ENCODE measurements at places on chromosomes 6 and 20.

GRCh38 chr6:32609731-32610640, 20.3 kb upstream of the HLA-DRB1 start:
- no peak for DNase-seq

DNA sequence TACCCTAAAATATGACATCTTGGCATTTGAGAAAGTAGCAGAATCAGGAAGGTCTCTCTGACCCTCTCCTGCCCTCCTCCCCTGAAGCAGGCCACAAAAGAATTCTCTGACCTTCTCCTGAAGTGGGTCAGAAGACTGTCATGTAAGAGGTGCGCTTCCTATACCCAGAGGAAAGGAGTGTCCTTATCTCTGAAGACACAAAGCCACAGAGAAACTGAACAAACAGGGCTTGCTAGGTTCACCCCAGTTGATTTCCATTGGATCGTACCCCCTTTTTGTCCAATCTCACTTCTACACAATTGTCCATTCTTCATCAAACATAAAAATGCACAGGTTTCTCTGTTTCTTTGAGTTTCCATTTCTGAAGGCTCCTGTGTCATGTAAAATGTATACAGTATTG, 272.0 kb upstream of the SOX4 start:
- no peak for DNase-seq

- no peak for DNase-seq
Measured at GRCh38 chr6:145245119-145245518, 490.2 kb downstream of the EPM2A start.

- no peak for DNase-seq
Measured at GRCh38 chr6:48318670-48319069, 207.7 kb upstream of the PTCHD4 start.

- DNase-seq, result no peak
Measured at GRCh38 chr6:18076231-18076630, 46.2 kb downstream of the NHLRC1 start.

GRCh38 chr20:64142590-64142989, 21.7 kb upstream of the MYT1 start:
- DNase-seq, result no peak

DNA sequence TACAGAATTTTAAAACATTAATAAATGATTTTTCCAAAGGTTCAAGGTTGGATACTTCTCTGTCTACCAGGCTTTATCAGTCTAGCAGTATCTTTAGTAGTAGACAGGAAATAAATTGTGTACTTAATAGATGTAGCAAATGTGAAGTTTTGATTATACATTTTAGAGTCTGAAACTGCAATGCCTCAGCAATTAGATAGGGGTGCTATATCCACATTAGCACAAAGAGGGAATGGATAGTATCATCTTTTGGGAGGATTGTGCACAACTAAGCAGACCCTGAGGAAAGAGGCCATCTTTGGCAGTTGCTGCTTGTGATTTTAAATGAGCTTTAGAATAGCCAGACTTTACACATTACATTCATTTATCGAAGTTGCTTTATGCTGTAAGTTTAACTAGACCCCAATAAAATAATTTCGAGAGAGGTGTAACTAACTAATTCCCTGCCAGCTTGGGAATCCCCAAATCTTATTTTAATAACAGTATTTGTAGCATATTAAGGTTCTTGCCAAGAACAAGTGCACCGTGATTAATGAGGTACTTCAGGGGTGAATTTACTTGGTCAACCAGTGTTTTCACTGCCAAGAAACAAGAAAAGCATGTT, 2.8 kb downstream of the KCNQ5 start:
- no peak for DNase-seq

DNA sequence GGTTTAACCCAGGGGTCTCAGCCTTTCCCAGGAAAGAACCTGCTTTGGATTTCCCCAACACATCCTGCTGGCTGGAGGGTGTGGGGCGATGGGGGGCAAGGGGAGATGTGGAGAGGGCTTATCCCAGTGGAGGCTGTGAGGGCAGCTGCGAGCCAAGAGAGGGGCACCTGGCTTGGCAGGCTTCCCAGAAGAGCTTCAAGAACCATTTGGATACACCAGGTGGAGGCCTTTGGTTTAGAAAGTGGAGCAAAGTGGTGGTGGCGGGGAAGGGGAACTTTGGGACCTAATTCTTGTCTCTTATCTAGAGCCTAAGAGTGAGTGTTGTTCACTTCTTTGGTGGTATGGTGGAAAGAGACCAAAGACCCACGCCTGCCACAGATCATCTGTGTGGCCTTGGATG, 12.4 kb downstream of the CD40 start:
- DNase-seq, result no peak

GRCh38 chr6:167892835-167893815, 66.4 kb downstream of the AFDN start:
- no peak for DNase-seq

DNA sequence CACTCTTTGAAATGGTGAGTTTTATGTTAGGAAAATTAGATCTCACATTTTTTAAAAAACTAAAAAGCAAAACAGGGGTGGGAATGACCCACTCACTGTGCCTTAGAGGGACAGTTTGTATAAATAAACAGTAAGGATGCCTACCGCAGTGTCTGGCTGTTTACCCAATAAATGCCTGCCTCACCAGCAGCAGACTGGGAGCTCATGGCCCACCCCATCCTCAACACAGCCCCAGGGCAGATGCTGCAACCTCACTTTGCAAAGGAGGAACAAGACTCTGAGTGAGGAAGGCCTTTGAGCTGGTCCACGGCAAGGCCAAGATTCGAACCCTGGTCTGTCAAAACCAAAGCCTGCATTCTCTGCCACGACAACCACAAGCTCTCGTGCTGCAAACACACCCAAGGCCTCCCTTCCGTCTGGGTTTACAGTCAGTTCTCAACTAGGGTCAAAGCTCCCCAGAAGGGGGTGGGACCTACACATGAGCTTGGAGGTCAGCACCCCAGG, 77.8 kb downstream of the BMP7 start:
- DNase-seq, result no peak

DNA sequence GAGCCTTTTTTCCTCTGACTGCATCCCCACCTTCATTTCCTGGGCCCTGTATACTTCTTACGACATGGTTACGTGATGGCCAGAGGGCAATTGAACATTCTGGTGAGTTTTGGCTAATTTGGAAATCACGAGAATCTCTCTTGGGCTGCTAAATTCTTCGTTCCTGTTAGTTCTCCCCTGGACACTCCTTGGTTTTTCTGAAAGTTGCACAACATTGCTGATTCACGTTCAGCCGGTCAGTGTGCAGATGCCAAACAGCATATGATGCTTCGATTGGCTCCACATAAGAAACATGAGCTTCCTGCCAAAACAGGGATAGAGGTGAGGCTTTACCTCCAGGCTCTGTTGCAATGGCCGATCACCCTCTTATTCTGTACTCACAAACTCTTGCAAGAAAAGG, 119.4 kb upstream of the LY86 start:
- no peak for DNase-seq

DNA sequence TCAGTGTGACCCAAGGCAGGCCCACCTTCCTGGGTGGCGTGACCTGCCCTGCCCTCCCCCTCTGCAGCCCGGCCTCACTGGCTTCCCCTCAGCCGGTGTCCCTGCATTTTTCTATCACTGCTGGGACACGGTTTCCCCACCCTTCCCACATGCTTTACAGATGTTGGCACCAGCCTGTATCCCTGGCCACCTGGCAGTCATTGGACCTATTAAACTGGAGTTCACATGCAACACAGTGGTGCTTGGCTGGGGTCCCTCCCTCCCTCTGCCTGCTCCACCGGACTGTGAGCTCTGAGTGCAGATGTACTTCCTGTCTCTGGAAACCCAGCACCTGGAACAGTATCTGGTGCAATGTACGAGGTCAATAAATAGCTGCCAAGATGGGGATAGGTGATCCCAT, 25.5 kb upstream of the STX16 start:
- no peak for DNase-seq

DNA sequence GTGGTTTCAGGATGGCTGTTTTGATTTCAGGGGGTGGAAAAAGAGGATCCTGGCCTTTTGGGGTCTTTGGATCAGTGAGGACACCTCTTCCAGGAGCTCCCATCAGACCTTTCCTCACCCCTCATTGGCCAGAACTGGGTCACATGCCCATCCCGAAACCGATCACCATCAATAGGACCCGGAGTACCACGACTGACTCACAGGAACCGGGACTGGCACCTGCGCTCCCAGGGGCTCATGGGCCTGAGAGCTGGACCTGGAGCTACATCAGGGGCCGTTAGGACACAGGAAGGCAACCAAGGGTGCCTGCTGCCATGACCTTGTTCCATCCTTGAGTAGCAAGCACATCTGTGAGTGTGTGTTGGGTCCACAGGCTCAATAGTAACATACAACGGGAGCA, 180.4 kb downstream of the BMP7 start:
- no peak for DNase-seq

DNA sequence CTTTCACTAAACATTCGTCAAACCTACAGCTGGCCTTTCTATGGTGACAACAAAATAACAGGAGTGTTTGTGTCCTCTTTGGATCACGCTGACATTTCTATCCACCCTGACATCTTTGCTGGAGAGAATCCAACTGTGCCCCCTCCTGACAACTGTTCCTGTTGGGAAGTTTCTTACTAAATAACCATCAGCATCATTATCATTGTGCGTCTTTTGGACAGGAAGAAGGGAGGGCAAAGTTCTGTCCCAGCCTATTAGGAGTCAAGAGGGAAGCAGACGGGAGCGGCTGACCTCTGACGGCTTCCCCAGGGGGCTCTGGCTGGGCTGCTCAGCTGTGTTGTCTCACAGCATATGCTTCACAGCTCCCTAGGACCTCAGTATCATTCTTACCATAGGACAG, 195.9 kb upstream of the SULF2 start:
- no peak for DNase-seq

GRCh38 chr20:17505636-17506517, 25.3 kb downstream of the BFSP1 start:
- DNase-seq, result no peak

- no peak for DNase-seq
Measured at GRCh38 chr6:144479991-144480390, 194.9 kb downstream of the UTRN start.

- no peak for DNase-seq
Measured at GRCh38 chr6:106724848-106725247, 95.5 kb downstream of the QRSL1 start.

- no peak for DNase-seq
Measured at GRCh38 chr6:168427184-168427583, 13.8 kb upstream of the SMOC2 start.

DNA sequence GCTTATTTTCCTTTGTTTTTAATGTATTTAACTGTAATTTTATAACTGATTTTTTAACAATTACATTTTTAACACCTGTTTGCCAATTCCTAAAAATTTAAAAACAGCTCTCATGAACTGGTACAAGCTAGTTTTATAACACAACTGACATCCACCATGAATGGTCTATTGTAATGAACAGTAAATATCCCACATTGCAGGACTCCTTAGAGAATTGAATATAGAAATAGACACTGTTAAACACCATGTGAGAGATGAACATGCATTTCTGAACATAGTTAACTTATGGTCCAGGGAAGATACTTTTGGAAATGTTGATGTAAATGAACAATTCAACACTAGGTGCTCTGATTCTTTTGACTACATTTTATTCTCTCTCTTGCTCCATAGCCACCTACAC, 195.1 kb upstream of the GMDS start:
- no peak for DNase-seq

DNA sequence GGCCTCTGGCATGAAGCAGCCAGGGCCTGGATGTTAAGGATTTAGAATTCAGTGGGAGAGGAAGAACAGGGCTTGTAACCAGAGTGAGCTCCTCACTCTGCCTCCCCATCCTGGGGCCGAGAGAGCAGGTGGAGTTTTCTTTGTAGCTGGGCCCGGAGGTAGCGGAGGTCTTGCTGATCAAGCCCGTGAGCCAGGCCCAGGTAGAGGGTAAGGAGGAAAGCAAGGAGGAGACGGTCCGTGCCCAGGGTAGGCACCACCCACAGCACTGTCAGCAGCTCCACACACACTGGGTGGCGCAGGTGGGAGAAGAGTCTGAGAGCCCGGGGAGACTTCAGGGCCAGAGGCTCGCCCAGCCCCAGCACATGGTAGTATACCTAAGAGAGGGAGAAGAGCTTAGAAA, 2.1 kb upstream of the PPP1R18 start:
- no peak for DNase-seq
